ENCODE measurements at places on chromosomes 11 and 22.

DNA sequence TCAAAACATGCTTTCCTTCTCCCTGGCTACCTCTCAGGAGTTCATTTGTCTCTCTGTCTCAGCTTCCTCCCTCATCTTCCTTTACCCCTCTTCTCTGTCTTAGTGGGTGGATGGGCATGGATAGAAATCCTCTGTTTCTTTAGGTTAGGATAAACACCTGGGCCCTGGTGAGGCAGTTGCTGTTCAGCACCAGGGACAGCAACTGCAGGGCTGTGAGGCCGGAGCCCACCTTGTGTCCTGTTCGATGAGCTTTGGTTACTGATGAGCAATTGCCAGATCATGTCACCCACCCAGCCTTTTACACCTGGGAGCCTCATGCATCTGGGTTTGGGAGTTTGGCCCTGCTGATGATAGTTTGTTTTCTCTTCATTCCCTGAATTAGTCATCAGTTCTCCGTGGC, 6.1 kb upstream of the CRYBB3 start:
- no peak for DNase-seq

GRCh38 chr11:22520521-22520920, 105.1 kb downstream of the FANCF start:
- DNase-seq, result no peak

- DNase-seq, result no peak
These were observed 95.0 kb upstream of the ZBED5 start for GRCh38 chr11:10952872-10953271.

- no peak for DNase-seq
These were observed 52.2 kb downstream of the NUP98 start for GRCh38 chr11:3745161-3745560.

- DNase-seq, result no peak
These were observed 112.7 kb downstream of the ZBTB16 start for GRCh38 chr11:114172055-114172861.

- no peak for DNase-seq
These were observed 4.6 kb downstream of the PDGFD start for GRCh38 chr11:104159356-104159755.

DNA sequence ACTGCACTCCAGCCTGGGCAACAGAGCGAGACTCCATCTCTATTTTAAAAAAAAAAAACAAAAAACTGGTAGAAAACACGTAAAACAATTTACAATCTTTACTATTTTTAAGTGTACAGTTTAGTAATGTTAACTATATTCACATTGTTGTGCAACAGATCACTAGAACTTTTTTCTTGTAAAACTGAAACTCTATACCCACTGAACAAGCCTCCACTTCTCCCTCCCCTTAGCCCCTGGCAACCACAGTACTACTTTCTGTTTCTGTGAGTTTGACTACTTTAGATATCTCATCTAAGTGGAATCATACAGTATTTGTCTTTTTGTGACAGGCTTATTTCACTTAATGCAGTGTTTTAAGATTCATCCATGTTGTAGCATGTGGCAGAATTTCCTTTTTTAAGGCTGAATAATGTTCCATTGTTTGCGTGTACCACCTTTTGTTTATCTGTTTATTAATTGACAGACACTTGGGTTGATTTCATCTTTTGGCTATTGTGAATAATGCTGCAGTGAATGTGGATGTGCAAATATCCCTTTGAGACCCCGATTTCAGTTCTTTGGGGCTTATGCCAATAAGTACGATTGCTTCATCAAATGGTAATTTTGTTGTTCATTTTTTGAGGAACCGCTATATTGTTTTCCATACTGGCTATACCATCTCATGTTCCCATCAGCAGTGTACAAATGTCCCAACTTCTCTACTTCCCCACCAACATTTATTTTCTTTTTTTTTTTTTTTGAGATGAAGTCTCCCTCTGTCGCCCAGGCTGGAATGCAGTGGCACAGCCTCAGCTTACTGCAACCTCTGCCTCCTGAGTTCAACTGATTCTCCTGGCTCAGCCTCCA, 11.0 kb downstream of the DDB2 start:
- no peak for DNase-seq

GRCh38 chr22:34427436-34427835, 507.2 kb upstream of the LARGE1 start:
- DNase-seq, result no peak

DNA sequence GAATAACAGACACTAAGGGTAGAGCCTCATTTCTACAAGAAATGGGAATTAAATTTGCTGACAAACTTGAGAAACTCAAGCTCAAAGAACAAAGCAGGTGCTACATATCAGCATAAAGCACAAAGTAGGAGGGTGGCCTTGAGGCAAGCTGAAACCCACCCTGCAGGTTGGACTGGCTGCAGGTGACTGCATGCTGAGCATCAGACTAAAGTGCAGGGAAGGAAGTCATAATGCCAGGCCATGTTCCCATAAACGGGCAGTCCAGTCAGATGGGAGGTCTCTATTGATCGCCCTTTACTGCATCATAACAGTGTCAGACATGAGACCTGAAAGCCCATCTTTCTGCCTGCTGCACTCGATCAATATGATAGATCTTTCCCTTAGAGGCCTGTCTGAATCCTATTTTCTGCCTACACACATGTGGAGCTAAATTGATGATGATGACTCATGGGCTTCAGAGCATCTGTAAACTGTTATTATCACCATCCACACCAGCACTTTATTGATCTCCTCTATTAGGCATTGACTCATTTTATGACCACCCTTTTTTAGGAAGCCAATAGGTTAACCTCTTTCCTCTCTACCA, 224.5 kb upstream of the DDI1 start:
- DNase-seq, result no peak

- peak; percentile 60 for DNase-seq
These were observed 309.1 kb downstream of the SWAP70 start for GRCh38 chr11:9972989-9973388.

DNA sequence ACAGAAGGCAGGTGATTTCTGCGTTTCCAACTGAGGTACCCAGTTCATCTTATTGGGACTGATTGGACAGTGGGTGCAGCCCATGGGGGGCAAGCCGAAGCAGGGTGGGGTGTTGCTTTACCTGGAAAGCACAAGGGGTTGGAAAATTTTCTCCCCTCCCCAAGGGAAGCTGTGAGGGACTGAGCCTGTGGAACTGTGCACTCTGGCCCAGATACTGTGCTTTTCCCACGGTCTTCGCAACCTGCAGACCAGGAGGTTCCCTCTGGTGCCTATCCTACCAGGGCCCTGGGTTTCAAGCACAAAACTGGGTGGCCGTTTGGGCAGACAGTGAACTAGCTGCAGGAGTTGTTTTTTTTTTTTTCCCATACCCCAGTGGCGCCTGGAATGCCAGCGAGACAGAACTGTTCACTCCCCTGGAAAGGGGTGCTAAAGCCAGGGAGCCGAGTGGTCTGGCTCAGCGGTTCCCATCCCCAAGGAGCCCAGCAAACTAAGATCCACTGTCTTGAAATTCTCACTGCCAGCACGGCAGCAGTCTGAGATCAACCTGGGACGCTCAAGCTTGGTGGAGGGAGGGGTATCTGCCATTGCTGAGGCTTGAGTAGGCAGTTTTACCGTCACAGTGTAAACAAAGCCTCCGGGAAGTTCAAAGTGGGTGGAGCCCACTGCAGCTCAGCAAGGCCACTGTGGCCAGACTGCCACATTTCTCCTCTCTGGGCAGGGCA, 97.2 kb downstream of the JRKL start:
- no peak for DNase-seq

Measured in pons (tissue), 1 donor.